ENCODE measurements at places on chromosomes 1 and 21.

DNA sequence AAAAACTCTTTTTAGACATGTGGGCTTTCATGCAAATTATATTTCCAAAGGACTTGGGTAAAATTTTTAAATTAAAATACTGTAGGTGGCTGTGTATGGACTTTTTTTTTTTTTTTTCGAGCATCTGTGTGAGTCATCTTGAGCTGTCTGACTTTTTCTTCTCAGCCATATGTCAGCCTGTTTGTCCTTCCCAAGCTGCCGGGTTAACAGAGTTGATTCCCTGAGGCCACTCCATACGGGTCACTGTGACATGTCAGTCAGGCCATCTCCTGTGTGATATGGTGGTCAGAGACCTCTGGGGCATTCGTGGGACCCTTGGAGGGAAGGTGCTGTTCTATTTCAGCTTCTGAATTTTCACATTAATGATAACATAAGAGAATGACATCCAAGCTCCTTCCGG, 148.3 kb downstream of the KCNJ6 start:
- DNase-seq: no peak

DNA sequence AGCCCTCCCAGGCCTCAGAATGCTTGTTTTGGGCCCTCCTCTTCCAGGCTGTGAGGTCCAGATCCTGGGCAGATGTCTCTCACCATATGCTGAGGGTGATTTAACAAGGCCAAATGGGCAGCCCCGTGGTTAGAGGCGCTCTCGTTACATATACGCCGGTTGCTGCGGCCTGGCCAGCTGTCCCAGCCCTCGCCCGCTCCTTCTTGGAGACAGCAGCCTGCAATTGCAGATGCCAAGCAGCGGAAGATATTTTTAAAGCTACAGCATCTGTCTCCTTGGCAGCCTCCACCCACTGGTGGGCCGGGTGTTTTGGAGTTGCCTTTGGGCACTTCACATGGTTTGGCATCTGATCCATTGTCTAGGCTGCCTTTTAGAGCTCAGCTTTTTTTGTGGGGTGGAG, 178.8 kb upstream of the NFIA start:
- DNase-seq: no peak

- no peak for DNase-seq
Observed at GRCh38 chr1:89657886-89658285, 25.0 kb downstream of the LRRC8C start.

GRCh38 chr1:22064751-22065402, 12.4 kb downstream of the CDC42 start:
- no peak for DNase-seq

DNA sequence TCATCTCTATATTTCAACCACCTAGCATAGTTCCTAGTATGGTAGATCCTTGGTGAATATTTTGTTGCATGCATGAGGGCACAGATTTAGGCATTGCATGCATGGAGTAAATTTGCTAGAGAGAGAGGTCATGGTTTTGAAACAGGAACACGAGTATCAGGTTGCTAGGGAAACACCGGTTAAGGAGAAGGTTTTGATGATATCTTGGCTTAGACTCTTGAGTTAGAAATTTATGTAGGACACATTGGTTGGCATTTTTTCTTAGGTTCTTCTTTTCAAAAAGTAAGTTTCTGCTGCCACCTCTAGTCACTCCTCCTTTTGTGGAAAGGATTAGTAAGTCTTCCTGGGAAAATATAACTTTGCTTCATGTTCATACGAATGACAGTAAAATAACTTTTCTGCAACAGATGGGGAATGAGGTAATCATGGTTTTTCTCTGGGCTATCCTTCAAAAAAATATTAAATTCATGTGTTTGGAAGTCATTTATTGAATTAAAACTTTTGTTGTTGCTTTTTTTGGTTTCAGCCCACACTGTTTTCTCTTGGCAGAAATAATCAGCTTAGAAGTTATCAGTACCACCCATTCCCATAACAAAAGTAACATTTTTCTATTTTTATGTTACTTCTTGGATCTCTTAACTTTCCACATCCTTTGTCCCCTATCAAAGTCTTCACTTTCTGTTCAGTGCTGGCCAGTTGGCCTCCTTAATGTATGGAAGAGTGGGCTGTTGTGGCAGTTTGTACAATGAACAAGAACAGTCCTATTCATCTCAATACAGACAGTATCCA, 97.3 kb downstream of the PLA2G4A start:
- DNase-seq: no peak

DNA sequence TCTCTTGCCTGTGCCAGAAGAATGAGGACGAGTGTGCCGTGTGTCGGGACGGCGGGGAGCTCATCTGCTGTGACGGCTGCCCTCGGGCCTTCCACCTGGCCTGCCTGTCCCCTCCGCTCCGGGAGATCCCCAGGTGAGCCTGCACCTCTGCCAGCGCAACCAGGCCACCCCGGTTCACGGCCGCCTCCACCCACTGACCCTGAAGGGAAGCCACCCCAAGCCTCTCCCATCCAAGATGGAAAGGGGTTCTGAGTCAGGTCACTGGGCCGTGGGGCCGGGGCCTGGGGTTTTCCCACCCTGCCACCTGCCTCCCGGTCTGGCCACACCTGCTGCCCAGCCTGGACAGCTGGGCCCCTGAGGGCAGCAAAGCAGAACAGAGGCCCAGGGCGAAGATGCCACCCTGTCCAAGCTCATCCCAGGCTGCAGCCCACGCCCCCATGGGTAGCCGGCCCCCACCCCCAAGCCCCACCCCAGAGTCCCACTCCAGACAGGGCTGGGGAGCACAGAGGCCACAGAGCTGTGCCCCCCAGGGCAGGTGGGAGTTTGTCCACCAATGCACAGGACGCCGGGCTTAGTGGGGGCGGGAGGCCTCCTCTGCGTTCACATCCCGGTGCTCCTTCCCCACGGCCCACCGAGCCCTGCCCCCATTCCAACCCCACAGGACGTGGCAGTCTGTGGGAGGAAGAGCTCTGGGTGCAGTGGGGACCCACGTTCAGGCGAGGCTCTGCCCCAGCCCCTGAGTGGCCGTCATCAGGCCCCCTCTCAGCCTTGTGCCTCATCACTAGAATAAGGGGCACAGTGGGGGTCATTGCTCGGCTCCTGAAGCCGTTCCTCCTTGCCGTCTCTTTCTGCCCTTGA, 5.6 kb downstream of the AIRE start:
- DNase-seq: no peak

DNA sequence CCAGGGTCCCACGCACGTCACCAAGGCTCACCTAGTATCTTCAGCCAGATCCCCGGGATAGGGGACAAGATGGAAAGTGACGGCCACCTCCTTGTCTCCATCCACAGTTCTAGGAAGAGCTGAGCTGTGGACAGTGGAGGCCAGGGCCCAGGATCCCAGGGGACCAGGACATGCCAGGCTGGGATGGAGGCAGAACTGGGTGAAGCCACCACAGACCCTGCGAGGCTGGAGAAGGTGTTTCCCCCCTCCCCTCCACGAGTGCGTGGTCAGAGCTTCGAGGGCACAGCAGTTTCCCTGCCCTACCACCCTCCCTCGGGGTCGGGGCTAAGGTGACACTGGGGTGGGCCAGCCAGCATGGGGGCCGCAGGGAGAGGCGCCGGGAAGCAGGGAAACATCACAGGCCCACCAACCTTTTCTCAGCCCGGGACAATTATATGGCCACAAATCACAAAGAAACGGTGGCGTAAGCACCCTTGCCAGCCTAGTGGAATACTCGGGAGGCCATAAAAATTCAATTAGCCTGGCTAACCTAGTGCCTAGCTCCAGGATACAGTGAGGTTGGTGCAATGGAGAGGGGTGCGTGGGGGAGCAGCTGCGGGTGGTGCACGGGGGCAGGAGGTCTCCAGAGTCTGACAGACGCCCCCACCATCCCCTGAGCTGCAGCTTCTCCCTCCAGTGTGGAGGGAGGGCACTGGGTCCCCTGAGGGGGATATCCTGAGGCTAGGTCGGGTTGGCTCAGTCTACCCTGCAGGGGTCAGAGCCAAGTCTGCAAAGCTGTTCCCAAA, 13.4 kb downstream of the DRAXIN start:
- DNase-seq: no peak

All from stimulated activated CD8-positive, alpha-beta memory T cell treated with anti-CD3 and anti-CD28 coated beads, Interleukin-4, amount 100 ng/mL, for 4 hours (primary cell).